ENCODE measurements at places on chromosomes 16 and 17. TPM values are rescaled to one million over a fixed set of nuclear protein-coding genes. Genes with fewer than 3 reads are reported as not detected.

Gene SCARF1
- 6.7 TPM for total RNA-seq

Gene TMEM170A
- 21.6 TPM for total RNA-seq

Gene TUBG1
- 12.5 TPM for total RNA-seq

Gene CRHR1
- total RNA-seq, result 0.39 TPM

Gene PIRT
- 0.20 TPM for total RNA-seq

Gene NPTX1
- total RNA-seq, result 0.30 TPM

Gene HELZ
- total RNA-seq, result 70.5 TPM

Gene MLX
- 24.5 TPM for total RNA-seq

DNA sequence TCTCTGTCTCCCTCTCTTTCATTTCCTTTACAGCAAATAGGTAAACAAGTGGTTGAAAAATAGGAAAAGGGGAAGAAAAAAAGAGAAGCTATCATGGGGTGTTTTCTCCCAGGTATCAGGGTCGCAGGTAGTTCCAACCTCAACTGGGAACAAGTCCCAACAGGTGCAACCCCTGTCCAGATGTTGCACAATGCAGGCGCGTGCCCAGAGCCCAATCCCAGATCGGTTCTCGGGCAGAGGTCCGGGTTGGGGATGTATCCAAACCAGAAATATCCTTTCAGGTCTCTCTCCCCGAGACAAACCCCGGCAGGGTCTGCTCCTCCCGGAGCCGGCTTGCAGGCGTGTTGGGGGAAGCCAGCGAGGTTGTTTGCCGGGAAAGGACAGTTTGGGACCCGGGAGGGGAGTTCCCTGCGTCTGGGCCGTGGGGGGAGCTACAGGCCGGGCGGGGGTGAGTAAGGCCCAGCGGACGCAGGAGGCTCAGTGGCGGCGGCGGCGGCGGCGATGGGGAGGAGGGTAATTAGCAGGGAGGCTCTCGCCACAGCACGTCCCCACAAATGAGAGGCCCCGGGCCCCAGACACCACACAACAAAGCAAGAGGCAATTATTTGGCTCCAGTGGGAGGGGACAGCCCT lies 21.2 kb upstream of the SP6 start:
- DNase-seq, result no peak

GRCh38 chr17:82339634-82340580 lies 6.3 kb upstream of the SECTM1 start:
- no peak for DNase-seq

DNA sequence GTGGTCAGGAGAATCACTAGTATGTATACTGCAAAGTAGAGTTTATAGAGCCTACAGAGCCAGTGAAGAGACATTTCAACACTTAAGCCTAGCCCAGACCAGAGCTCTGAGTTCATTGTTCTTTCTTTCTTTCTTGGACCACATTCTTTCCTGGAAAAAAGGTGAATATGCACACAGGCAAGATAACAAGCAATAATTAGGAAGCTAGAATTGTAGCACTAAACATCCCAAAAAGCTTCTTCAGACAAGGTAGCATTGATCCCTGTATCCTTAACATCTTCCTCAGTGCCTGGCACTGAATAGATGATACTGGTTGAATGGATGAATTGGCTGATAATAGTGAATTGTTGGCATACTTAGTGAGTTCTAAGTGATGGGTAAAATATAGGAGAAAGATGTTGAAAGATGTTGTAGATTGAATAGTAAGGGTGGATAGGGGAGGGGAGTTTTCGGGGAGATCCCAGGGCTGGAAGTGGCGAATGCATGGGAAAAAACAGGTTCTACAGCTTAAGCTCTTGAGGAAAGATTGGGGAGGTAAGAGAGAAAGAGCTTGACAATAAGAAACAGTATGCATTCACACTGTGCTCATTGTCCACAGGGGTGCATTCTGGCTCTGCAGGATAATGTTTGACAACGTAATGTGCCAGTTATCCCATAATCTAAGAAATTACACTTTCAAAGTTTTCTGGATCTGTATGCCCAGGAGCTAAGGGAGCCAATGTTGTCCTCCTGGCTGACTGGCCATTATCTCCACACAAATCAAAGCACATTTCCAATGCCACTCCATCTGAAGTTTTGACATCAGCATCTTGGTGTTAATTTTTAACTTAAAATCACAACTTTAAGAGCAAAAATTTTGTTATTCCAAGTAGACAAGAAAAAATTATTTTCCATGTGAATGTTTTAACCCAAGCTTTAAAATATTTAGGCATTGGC lies 35.6 kb downstream of the TUBD1 start:
- no peak for DNase-seq

DNA sequence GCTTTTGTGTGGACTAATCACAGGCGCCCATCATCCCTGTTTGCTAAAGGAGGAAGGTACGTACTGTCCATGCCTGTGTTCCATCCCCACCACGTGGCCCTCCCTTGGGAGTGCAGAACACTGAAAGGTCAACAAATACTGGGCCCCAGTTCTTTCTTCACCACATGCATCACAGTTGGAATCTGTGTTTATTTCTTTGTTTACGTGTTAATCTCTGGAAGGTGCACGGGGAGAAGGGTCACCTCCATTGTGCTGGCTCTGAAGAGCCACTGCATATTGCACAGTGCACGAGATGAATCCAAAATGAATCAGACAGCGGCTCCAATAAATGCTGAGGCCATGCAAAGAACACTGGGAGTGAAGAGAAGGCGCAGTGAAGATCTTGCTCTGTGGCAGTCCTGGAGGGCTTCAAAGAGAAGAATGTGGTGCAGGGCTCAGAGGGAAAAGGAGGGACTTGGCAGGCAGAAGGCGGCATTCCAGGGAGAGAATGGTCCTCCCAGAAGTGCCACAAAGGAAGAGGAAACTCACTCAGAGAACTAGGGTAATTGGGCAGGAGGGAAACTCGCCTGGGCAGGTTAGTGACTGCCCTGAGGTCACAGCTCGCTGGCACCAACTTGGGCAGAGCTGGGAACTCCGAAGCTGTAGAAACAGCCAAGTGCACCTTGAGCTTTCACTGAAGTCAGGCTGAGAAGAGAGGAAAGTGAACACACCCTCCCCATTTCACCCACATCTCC lies 3.7 kb downstream of the RPH3AL start:
- DNase-seq, result no peak

DNA sequence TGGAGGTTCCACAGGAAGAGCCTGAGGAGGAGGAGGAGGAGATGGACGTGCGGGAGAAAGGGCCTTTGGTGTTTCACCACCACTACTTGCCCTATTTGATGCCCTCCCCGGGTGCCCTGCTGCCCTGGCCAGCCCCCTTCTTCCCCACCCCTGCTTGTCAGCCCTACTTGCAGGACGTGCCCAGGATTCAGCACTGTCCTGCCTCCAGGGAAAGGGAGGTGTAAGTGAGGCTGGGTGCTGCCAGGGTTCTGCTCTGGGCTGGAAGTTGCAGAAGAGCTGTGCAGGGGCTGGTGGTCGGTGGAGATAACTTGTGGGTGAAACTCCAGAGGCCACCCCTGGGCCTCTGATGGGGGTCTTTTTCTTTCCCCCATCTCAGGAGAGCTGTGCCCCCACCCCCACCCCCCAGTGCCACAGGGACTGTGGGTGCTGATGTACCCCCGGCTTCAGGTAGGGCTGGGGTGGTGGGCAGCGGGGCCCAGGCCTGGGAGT lies 3.0 kb downstream of the PRR29 start:
- no peak for DNase-seq

DNA sequence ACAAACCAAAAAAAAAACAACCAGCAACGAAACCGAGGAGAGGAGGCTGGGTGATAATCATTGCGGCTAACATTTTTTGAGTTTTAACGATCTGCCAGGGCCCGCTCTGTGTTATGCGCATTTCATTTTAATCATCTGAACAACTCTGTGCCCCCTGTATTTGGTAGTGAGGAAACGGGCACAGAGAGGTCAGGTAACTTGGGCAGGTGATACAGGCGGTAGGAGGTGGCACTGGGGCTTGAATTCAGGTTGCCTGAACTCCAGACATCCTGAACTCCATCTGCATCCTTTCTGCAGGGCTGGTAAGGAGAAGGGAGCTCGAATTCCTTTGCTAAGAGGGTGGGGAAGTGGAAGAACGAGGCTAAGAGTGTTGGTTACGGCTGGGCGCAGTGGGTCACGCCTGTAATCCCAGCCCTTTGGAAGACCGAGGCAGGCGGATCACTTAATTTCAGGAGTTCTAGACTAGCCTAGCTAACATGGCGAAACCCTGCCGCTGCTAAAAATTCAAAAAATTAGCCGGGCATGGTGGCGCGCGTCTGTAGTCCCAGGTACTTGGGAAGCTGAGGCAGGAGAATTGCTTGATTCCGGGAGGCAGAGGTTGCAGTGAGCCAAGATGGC lies 1.1 kb downstream of the CLUAP1 start:
- DNase-seq, result no peak

DNA sequence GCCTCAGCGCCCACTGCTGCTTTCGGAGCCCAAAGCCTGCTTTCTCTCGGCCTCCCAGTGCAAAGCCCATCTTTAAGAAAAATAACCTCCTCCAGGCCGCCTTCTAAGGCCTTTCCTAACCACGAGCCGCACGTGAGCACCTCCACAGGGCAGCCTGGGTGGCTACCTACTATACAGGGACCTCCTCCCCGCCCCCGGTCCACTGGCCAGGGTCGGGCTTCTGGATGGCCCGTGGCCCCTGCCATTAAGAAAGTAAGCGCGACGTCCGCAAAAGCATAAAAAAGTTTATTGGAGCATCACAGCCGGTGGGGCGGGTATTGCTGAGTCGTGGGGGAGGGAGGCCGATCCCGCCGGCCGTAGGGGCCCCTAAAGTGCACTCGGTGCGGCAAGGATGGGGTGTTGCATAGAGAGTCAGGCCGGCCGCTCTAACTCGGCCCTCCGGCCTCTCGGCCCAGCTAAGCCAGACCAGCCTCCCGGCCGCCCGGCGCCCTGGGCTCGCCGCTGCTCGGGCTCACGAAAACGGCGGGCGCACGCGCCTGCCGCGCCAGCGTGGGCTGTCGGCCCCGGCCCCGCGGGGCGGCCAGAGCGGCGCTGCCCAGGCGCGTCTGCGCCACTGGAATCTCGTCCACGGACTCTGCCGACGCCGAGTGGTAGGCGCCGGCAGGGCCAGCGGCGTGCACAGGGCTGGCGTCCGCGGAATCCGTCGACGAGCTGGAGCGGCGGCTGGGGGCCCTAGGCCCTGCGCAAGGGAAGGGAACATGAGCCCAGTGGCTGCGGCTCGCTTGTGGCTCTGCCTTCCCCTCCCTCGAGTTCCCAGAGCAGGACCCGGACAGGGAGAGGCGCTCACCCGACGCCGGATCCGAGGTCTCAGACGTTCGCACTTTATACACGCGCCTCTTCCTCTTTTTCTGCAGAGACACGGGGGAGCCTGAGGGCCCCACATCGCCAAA lies 1.1 kb upstream of the TPPP3 start:
- no peak for DNase-seq

GRCh38 chr16:31086629-31086906 lies 2.2 kb downstream of the PRSS53 start:
- no peak for DNase-seq

DNA sequence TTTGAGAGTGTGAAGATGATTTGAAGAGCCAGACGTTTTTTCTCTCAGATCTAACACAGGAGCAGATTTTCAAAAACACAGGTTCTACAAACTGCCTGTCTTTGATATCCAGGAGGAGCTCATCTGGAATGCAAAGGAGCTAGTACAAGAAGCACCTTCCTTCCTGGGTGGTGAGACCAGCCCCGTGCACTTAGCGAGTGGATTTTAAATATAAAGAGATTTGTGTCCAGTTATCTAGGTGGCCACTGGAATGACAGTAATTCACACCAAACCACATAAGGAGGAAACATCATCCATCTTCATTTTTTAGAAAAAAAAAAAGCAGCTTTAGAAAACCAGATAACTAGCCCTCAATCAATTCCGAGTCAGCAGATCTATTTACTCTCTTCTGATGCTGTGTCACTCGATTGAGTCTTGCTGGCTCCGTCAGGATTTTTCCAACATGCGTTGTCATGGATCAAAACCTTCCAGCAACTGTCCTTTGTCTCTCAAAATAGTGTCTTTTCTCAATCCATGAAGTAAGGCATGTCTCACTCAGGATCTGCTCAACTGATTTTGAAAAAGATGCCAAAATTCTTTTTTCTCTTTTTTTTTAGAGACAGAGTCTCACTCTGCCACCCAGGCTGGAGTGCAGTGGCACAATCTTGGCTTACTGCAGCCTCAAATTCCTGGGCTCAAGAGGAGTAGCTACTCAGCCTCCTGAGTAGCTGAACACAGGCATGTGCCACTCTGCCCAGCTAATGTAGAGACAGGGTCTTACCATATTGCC lies 451.2 kb upstream of the PSMD7 start:
- no peak for DNase-seq
